ENCODE measurements at places on chromosomes 11 and 22. TPM values are rescaled to one million over a fixed set of nuclear protein-coding genes. Genes with fewer than 3 reads are reported as not detected.

The SEZ6L gene
- not detected for total RNA-seq

The OR2D3 gene
- total RNA-seq: not detected

The ADAMTS15 gene
- total RNA-seq: 11.0 TPM

The LRP5 gene
- total RNA-seq: 47.8 TPM

The SLC29A2 gene
- 4.7 TPM for total RNA-seq

The DLG2 gene
- 0.20 TPM for total RNA-seq

The SMTNL1 gene
- total RNA-seq: not detected

Measured in A549 treated with DMSO at 1 μM for 4 hours (cell line).